ENCODE measurements at places on chromosomes 16 and 17.

DNA sequence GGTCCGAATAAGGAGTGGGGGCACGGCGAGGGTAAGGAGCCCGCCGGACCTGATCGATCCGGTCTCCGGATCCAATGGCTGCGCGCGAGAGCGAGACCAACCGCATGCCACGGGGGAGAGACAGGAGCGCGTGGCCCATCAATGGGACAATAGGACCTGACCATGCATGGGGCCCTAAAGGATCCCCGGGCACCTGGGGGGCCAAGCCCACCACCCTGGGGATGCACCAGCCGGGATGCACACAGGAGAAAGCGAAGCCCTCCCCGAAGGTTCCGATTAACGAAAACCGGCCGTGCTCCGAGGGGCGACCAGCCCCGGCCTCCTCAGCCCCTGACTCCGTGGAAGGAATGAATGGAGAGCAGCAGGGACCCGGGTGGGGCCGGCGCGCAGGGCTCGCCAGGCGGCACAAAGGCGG is 525 bp downstream of the JPT1 start:
- DNase-seq, result no peak

DNA sequence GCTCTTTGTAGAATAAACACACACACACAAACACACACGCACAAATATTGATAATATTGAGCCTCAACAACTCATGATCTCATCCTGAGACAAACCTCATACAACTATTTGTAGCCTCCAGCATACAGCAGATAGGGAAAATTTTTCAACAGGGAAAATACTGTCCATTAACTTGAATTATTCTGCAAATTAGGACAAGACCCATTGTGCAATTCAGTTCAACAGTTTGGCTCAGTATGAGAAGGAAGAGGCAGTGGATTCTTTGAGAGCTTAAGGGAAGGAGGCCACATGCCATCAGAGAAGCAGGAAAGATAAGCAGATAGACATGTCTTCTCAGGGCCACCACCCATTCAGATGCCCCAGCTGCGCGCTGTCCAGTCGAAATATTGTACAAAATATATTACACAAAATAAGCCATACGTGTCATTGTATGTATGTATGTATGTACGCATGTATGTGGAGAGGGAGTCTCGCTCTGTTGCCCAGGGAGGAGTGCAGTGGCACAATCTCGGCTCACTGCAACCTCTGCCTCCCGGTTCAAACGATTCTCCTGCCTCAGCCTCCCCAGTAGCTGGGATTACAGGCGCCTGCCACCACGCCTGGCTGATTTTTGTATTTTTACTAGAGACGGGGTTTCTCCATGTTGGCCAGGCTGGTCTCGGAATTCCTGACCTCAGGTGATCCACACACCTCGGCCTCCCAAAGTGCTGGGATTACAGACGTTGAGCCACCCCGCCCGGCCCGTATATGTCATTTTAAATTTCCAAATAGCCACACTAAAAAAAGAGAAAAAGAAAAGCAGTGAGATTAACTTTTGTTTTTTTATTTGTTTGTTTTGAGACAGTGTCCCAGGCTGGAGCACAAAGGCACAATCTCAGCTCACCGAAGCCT is 1.8 kb downstream of the ZC3H7A start:
- no peak for DNase-seq

GRCh38 chr16:48446534-48446920 is 61.3 kb upstream of the SIAH1 start:
- no peak for DNase-seq

GRCh38 chr16:78129349-78129748 is 29.9 kb downstream of the WWOX start:
- DNase-seq, result no peak

GRCh38 chr16:4384509-4384942 is 12.9 kb downstream of the VASN start:
- DNase-seq, result no peak

GRCh38 chr16:68022278-68022727 is 729 bp downstream of the DDX28 start:
- DNase-seq, result no peak

GRCh38 chr16:21608639-21609328 is 9.4 kb downstream of the METTL9 start:
- no peak for DNase-seq

GRCh38 chr17:18877104-18877645 is 19.2 kb downstream of the PRPSAP2 start:
- DNase-seq, result no peak

- DNase-seq, result no peak
These were observed 34.3 kb upstream of the PRSS54 start for GRCh38 chr16:58329135-58329534.

DNA sequence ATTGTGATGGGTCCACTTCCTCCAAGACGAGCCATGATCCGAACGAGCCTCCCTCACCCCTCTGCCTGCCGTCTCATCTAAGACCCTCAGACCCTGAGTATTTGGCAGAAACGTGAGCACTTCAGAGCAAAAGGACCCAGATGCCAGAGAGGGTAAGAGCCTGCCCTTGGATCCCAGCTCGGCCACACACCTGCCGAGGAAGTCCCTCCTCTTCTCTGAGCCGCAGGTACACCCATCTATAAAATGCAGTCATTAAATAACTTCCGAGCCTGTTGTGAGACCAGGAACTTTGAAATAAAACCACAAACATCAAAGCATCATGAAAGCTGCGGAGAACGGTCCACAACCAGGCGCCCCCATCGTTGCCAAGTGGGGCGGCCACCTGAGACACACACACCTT is 64.8 kb upstream of the DOC2B start:
- DNase-seq, result no peak

GRCh38 chr17:13525876-13526275 is 75.9 kb downstream of the HS3ST3A1 start:
- no peak for DNase-seq

DNA sequence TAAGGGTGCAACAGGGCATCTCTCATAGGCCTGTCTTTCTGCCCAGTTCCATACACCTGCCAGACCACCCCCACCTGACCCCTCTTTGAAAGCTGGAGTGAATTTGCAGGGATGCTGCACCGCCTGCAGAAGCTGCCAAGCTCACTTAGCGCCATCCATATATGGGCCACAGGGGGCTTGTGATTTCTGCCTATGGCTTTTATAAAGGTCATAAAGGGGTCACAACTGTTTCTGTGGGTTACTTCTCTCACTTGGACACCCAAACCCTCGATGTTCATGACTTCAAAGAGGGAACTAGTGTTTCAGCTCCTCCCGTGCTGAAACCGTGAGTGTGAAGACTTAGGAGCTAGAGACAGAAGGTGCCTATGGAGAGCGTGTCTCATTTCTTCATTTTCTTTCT is 23.9 kb upstream of the MEAK7 start:
- no peak for DNase-seq

DNA sequence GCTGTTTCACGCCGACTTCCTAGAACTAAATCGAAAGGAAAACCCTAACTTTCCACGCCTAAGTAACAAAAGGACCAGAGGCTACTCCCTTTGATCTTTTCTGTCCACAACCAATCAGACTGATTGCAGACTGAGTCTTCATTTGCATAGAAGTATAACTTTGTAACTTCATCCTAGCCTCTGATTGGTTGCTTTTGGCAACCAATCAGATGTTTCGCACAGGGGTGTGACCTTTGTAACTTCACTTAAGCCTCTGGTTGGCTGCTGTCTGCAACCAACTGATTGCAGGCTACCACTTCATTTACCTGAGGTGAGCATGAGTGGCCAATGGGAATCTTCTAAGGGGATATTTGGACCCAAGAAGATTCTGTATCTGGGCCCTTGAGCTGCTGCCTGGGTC is 17.4 kb upstream of the ICAM2 start:
- no peak for DNase-seq

DNA sequence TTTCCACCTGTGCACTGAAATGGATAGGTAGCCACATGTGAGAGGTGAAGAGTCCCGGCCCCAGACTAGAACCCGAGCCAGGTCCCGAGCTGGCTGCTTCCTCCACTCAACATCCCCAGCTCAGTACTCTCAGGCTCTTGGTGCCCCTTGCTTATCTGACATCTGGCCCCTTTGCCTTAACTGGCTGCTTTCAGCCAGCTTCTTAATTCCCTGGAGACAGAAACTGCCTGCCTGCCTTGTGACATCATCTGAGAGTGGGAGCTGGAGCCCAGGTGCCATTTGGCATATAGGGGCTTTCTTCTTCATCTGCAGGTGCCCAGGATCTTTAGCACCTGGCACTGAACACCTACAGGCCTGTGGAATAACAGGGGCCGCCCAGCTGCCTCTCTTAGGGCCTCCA is 8.9 kb downstream of the CHAD start:
- DNase-seq, result no peak

GRCh38 chr16:59604354-59604753 is 870.2 kb upstream of the GOT2 start:
- no peak for DNase-seq

DNA sequence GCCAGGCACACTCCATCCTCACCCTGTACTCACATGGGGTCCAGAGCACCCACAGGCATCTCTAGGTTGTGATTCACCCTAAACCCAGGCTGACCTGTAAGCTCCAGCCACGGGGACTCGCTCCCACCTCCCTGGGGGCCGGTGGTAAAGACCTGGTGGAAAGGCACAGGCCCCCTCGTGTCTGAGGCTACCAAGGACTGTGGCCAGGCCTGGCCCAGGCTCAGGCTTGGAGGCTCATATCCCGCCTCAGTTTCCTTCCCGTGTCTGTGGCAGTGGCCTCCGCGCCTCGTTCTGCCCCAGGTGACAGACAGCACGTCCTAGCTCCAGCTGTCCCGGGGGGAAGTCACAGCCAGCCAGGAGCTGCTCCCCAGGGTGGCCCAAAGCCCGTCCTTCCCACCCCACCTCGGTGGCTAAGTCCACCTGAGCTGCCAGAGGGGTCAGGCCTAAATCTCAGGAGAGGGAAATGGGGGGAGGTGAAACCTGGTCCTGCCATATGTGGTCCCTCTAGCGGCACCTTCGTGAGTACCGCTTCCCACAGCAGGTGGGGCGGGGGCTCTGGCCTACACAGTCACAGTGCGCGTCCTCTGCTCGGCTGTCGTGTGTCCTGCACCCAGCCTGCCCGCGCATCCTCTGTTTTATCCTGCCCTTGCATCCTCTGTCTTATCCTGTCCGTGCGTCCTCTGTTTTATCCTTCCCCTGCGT is 12.6 kb downstream of the CDH15 start:
- DNase-seq, result no peak

DNA sequence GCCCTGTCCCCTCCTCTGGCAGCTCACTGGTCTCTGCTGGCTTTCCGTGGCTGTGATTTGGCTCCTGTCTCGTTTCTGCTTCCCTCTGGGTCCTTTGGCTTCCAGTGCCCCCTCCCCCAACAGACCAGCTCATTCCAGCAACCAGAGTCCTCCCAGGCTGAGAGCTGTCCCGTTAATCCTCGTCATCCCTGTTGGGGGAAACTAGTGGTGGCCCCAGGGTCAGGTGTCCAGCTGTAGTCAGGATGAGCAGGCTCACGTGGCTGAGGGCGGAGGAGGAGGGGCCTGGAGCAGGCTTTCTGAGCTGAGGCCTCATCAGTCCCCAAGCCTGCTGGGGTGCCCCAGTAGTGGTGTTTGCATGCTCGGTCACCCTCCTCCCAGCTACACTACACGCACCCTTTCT is 10.7 kb upstream of the CBX4 start:
- no peak for DNase-seq

DNA sequence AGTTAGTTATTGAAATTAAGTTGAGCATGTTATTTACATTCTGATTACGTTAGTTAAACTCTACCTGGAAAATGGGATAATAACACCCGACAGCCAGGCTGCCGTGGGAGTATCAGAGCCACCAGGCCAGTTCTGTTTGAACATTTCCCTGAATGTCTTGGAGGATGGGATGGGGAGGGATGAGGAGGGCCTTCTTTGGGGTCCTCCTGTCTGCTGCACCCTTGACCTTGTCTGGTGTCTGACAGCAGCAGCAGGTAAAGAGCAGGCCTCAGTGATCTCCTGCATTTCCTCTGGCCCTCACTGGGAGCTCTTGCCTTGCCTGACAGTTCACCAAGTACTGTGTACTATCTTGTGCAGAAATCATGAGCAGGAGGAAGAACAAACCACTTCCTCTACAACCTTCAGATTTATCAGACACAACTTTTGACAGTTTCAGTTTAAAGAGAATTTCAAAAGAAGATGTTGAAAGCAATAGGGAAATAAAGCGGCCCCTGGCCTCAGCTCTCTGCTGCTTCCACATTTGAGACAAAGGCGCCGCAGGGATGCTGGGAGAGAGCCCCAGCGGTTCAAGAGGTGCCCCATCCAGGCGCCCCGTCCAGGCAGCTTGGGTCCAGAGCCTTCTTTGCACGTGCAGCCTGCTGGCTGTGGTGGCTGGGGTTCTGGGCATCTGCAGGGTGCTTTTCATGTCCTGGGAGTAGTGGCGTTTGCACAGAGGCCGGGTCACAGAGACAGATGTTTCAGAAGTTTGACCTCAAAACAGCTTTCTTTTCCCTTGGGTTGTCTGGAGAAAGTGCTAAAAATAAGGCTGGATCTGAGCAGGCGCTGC is 25.3 kb downstream of the CMIP start:
- no peak for DNase-seq

DNA sequence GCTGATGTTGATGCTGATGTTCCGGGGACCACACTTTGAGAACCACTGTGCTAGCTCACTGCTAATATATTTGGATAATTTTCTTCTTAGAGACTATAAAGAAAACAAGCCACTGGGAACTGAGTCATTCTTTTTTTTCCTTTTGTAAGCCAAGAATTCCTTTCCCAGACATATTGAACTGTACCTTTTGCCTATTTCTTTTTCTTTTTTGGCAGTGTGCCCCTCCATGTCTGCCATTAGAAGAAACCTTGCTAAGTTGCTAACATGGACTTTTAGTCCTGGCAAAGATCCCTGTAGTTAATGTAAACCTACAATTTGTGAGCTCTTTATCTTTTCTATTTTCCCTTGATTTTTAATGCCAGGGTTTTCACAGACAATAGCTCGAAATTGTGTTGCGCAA is 17.3 kb upstream of the ERCC4 start:
- no peak for DNase-seq

GRCh38 chr17:57228911-57229310 is 27.4 kb upstream of the MSI2 start:
- DNase-seq, result no peak

GRCh38 chr17:38844261-38844757 is 9.2 kb downstream of the RPL23 start:
- no peak for DNase-seq

DNA sequence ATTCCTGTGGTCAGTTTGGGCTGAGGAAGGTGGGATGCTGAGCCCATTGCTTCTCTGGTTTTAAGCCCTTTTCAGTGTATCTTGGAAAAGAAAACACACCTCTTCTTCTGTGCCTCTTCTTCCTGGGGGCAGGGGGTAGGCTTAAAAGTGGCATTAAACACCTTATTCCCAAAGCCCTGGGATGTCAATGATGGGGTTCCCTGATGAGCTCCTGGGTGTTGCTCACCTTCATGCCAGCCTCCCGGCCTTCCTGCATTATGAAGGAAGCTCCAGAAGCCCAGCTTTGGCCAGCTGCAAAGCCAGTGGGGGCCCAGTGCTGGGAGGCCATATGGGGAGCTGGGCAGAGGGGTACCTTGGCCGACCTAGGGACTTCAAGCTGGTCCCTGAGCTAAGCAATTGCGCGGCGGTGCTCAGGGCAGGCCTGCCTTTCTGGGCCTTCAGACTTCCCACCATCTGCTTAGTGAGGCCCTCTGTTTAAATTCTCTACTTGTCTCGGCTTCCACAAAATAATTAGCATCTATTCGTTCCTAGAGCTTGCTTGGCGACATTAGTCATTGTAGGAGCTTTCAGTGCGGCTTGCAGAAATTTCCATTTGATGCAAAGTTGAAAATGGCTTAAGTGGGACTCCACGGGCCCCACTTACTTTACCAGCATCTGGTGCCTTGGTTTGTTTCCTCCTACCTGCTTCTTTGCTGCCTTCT is 121.7 kb upstream of the NLRP1 start:
- DNase-seq, result no peak
